ENCODE measurements at places on chromosomes 13 and 19.

GRCh38 chr19:1491849-1492170 lies 829 bp downstream of the REEP6 start:
- DNase-seq = no peak

GRCh38 chr13:59133903-59134302 lies 1029.8 kb downstream of the DIAPH3 start:
- DNase-seq = no peak

DNA sequence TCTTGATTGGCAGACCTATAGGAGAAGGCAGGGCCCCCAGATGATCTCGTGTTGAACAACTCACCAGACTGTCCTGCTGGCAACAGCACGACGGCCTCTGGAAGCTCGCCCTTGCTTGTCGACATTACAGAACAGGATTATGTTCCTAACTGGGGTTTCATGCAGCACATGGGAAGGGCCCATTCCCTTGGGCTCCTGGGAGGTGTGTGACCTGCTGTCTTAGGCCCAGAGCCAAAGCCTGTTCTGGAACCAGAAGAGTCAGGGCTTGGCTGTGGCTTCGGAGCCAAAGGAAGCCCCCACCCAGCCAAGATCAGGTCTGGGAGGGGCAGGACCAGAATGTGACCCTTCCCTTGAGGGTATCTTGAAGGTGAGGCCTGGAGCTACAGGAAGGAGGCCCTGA lies 36.9 kb downstream of the RGCC start:
- no peak for DNase-seq

- DNase-seq = no peak
Observed at GRCh38 chr13:101065329-101065728, 351.0 kb downstream of the NALCN start.

- no peak for DNase-seq
Observed at GRCh38 chr13:33806470-33807248, 11.3 kb upstream of the RFC3 start.

DNA sequence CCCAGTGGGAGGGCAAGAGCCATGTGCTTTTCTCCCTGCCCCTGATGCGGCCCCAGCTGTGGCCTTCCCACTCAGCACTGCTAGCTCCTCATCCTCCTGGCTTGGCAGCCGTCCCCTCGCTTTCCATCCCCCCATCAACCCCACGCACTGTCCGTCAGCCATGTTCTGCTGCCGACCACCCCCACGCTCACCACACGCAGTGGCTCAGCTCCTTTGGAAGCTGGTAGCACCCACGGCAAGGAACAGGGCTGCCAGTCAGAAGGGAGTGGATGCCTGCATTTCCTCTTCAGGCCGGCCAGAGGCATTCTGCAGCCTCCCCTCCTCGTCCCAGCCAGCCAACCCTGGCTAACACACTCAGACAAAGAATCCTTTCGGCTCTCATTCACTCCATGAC lies 6.3 kb downstream of the CALM3 start:
- no peak for DNase-seq

DNA sequence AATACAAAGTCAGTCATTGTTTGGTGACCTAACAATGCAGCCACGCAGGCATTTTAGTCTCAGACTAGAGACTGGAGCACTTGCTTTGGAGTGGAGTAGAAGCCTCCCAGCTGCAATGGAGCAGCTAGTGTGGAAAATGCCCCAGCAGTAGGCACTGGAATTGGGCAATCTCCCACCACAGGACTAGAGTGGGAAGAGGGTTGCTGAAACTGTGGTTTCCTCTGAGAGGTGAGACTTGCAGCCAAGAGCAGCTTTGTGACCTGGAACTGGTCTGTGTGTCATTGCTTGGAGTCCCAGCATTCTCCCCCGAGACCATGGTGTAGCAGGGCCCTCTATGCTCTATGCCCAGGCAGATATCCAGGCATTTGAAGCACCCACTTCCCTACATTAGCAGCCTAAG lies 556.3 kb downstream of the UQCRFS1 start:
- no peak for DNase-seq

DNA sequence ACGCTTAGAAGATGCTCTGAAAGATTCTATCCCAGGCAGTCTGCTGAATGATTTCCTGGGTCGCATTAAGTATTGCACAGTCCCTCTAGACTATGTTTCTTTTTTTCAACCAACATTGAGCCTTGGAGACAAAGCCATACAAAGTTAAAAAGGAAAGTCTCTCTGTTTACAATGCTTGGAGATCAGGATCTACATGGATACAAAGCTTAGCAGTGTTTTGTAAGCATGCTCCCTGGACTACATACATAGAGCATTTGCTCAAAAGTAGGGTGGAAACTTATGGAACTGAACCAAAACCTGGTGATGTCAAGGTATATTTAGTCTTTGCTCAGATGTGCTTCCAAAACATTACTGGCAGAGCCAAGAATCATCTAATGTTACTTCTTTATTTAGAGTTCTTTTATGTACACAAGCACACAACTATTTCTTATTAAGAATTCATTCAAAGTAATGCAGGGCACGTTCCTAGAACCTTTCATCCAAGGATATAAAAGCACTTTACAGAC lies 241.2 kb downstream of the ABCC4 start:
- peak; percentile 33 for DNase-seq

- no peak for DNase-seq
Observed at GRCh38 chr19:16386619-16387240, 62.1 kb downstream of the KLF2 start.

GRCh38 chr19:45975306-45976070 lies 1.8 kb upstream of the NOVA2 start:
- no peak for DNase-seq

GRCh38 chr19:27764186-27764804 lies 1448.7 kb downstream of the UQCRFS1 start:
- no peak for DNase-seq

DNA sequence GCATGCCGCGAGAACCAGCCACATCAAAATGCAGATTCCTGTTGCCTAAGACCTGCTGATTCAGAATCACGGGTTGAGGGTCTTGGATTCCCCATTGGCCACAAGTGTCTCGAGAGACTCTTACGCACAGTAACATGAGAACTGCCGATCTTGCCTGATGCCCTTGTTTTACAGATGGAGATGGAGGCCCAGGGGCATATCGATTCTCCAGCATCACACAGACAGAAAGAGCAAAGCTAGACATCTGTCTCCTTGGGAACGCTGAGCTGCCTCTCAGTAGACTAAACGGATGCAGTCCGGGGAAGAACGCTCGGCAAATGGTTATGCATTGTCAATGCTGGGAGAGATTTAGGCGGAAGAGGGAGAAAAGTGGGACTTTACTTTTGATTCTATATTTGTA lies 5.4 kb downstream of the NLRP12 start:
- no peak for DNase-seq

- DNase-seq = peak; percentile 57
Observed at GRCh38 chr19:10388957-10389356, 8.6 kb upstream of the TYK2 start.

- no peak for DNase-seq
Observed at GRCh38 chr19:51226067-51226466, 1.2 kb downstream of the CD33 start.
